Activated naive CD4-positive, alpha-beta T cell treated with Interleukin-2 at 50 U/mL for 16 hours (primary cell): ENCODE measurements at places on chromosomes 3 and 15.

DNA sequence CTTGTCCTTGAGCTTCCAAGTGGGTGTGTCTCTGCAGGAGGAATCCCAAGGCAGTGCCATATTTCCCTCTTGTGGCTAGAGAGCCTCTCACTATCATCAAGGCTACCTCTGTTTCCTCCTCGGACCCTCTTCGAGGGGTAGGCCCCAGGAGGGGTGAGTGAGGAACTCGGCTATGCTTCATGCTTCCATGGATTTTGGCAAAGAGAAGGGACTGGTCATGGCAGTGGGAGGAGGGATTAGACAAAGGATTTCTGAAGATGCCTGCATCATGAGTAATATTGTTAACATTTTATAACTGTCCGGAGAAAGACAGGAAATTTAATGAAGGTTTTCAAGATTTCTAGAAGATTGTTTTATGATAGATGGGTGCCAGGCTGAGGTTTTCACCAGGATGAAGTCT lies 241.5 kb downstream of the CLSTN2 start:
- DNase-seq, result no peak

DNA sequence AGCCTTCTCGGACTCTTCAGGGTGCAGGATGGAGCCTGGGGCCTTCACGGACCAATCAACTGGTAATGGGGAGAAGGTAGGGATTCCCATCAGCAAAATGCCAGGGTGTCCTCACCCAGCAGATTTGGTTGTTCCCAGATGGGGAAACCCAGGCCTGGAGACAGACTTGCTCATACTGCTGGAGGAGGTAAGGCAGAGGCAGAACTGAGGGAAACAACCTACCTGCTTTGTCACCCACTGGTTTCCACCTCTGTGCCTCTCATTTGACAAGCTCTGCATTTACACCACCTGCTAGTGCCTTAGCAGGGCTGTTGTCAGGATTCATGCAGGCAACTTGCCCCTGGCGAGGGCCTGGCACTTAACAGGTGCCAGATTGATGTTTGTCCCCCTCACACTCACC lies 15.9 kb downstream of the RHCG start:
- no peak for DNase-seq

GRCh38 chr15:58448906-58449305 lies 17.1 kb downstream of the LIPC start:
- no peak for DNase-seq

GRCh38 chr3:195907684-195907933 lies 742 bp downstream of the TNK2 start:
- DNase-seq, result no peak

DNA sequence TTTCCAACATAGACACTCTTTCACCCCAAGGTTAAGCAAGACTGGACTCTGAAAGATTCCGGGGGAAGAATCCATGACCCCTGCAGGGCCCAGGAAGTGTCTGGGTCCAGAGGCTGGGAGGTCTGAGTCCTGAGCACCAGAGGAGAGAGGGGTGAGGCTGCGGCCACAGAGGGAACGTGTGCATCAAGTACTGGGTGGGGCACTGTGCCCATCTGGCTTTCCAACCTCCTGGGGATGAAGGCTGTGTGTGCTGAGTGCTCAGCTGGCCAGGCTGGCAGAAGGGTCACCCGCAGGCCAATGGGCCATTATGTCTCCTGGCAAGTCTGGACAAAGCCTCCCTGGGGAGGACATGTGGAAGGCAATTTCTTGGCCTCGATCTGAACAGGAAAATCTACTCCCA lies 3.3 kb downstream of the CHRNA3 start:
- DNase-seq, result no peak

- peak; percentile 12 for DNase-seq
Observed at GRCh38 chr15:62857411-62857853, 185.1 kb upstream of the TPM1 start.

GRCh38 chr3:12405432-12406272 lies 78.6 kb upstream of the TSEN2 start:
- no peak for DNase-seq
